ENCODE measurements at places on chromosomes 3 and 15.

GRCh38 chr15:98826658-98827057, 178.3 kb downstream of the IGF1R start:
- DNase-seq, result no peak

- DNase-seq, result no peak
These were observed 73.4 kb upstream of the PRR23C start for GRCh38 chr3:139117883-139118760.

- peak; percentile 39 for DNase-seq
These were observed 8.2 kb upstream of the SENP7 start for GRCh38 chr3:101521211-101521701.

GRCh38 chr3:164832216-164832615, 246.1 kb downstream of the SI start:
- DNase-seq, result no peak

DNA sequence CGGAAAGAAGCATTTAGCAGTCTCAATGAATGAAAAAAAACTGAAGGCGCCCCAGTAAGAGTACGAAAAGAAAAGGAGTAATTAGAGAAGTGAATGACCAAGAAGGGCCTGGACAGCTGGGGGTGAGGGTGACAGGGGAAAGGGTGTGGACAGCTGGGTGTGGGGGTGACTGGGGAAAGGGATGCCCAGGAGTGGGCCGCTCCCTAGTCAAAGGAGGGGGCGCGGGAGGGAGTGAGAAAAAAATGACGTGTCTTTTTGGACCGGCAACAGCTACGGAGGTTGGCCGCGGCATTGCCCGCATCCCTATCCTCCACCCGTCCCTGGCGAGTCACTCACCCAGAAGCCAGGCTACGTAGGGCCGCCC, 274 bp upstream of the ZCWPW2 start:
- DNase-seq, result no peak

All from common myeloid progenitor, CD34-positive (primary cell).